ENCODE measurements at places on chromosomes 6 and 20.

DNA sequence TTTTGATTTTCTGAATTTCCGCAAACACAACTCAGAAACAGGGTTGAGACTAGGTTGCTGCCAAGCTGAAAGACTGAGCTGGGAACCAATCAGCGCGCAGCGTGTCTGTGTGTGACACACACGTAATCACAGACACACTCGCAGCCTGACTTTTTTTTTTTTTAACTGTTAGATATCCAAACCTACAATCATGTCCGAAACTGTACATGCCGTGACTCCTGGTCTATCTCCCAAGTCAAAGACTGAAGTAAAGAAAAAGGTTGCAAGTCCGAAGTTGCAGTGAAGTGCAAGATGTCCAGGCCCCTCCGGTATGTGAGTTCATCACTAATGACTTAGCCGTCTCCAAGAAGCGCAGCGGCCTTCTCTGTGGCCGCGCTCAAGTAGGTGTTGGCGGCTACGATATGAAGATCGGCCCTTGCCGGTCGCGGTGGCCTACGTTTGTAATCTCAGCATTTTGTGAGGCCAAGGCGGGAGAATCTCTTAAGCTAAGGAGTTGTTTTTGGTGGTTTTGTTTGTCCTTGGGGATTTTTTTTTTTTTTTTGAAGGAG is 108.2 kb downstream of the HFE start:
- DNase-seq, result peak; percentile 95

- no peak for DNase-seq
These were observed 93.1 kb downstream of the RNF182 start for GRCh38 chr6:14017626-14018475.

DNA sequence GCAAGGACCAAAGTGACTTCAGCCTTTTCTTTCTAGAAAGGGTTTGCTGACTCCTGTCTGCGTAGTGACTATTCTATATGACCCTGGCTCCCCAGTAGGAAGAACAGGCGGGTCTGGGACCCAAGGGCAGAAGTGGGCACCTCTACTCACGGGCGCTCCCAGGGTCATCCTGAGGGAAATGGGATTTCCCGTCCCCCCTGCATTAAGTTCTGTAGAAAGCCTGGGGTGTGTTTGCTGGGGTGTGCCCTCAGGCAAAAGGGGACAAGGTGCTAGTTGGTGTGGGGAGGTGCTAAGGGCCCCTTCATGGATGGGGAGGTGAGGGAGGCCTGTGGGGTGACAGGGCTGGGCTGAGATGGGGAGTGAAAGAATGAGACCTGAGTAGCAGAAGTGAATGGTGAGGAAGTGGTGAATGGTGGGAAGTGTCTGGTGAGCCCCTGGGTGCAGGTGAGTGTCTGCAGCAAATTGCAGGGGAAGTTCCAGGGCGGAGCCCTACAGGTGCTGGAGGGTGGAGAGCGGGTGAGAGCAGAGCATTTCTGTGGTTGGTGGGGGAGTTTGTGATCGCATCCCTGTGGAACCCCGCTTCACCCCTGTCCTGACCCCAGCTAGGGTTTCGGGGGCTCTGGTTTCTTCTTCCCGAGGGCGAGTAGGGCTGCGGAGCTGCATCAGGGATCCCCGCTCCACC is 21.1 kb downstream of the RAET1L start:
- no peak for DNase-seq

GRCh38 chr6:131844243-131844841 is 36.5 kb downstream of the ENPP1 start:
- DNase-seq, result no peak

DNA sequence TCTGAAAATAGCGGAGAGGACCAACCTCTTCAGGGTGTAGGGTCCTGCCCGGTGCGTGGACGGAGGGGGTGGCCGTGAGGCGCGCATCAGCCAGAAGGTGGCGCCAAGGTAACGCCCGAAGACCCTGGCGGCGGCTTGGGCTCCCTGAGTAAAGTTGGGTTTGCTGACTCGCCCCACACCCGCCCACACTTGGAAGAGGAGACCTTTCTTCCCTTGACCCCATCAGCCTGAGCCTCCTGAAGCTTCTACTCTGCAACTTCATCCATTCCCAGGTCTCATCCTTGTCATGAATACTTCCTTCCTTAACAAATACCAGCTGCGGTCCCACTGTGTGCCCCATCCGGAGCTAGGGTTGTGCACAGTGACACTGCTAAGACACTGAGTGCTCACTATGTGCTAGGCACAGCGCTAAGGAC is 14.6 kb downstream of the CD40 start:
- DNase-seq, result peak; percentile 77

- no peak for DNase-seq
These were observed 5.3 kb downstream of the SNAI1 start for GRCh38 chr20:49987868-49988690.

DNA sequence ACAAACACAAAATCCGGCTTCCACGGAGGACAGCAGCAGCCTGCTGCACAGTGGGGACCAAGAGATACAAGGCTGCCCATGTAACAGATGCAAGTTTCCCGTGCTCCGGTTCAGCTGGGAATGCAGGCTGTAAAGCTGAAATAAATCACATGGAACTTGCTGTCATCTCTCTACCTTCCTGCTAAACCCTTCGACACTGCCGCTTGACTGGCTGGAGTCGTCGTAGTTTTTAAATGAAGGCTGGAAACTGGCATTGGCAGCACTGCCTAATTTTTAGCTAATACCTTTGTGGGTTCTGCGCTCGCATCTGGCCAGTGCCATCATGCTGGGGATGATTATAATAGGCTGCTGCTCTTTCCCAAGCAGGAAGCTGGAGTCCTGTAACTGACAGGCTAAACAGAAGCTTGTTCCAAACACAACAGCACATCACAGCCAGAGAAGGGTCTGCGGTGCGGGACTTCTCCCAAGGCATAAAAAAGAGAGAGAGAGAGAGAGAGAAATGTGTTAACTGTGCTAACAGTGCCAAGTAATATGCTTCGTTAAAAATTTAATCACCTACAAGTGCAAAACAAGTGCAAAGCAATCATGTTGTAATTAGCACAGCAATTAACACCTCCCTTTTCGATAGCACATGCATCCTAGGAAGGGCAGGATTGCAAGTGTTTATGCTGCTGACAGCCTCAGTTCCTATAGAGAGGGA is 146.1 kb downstream of the TFAP2A start:
- DNase-seq, result no peak

DNA sequence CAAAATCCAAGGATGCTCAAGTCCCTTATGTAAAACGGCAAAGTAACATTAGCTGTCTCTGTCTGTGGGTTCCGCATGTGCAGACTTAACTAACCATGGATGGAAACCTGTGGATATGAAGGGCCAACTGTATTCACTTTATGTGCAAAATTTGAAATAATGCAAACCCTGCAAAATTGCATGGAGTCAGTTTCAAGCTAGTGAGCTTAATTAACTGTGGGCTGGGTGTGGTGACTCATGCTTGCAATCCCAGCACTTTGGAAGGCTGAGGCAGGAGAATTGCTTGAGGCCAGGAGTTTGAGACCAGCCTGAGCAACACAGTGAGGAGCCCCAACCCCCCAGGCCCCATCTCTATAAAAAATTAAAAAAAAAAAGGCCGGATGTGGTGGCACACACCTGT is 81.4 kb downstream of the ANKS1A start:
- DNase-seq, result no peak

DNA sequence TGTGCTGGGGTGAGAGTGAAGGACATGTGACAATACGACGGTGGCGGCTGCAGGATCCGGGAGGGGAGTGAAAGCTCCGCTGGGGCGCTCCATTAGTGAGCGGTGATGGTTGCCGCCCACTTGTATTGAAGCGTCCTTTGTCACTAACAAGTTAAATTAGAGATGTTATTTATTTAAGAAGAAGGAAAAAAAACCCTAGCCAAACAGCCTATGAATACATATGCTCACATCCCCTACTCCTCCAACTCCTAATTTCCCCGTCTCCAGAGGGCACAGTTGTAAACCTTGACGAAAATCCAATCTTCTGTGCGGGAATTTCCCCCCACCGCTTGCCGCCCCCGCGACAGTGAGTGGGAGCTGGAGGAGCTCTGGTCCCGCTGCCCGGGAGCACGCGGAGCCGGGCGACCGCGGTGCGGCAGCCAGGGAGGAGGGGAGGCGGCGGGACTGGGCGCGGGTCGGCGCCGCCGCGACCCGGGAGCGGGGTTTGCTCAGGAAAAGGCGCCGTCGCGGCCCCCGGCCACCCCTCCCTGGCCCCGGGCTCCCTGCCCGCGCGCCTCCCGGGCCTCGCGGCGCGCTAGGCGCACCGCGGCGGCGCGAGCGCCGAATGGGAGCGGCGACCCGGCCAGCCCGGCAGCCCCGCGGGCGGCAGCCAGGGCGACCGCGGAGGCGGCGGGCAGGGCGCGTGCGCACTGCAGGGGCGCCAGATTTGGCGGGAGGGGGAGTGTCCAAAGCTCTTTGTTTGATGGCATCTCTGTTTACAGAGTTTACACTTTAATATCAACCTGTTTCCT is at the start of gene MYB:
Gene MYB (plus strand): TSS at position 767 of the 791 bp plus-strand sequence. CDS start 206 bp downstream, outside the sequence.
- peak; percentile 89 for DNase-seq

- peak; percentile 93 for DNase-seq
These were observed 3.6 kb downstream of the CCND3 start for GRCh38 chr6:41937861-41938574.

DNA sequence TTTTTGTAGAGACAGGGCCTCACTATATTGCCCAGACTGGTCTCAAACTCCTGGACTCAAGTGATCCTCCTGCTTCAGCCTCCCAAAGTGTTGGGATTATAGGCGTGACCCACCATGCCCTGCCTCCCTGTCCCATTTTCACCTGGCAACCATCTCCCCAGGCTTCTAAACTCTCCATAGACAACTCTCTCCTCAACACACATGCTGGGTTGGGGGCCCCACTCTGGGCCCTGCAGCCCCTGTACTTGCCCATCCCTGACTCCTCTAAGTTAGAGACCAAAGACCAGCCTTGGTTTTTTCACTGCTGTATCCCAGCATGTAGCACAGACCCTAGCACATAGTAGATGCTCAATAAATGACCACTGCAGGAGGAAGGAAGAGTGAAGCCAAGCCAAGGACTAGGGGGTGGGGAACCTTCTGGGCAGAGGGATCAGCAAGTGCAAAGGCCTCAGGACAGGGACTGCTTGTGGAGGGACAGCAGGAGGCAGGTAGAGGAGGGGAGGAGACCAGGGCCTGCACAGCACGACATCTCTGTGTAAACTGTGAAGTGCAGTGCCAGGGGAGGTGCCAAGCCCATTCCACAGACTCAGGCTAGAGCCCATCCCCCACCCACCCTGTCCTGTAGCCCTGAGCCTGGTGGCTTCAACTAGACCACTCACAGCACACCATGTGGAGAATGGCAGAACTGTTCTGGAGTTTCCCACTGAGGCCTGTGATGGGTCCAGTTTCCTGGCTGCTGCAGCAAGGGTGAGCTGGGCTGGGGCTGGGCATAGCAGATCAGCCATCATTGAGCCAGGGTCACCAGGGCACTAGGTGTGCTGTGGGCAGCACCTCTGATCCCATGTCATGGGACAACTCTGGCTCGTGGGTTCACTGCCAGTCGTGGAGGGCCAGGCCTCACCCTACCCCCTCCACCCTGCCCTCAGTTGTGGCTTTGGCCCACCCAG is 3.4 kb upstream of the SRC start:
- DNase-seq, result no peak

DNA sequence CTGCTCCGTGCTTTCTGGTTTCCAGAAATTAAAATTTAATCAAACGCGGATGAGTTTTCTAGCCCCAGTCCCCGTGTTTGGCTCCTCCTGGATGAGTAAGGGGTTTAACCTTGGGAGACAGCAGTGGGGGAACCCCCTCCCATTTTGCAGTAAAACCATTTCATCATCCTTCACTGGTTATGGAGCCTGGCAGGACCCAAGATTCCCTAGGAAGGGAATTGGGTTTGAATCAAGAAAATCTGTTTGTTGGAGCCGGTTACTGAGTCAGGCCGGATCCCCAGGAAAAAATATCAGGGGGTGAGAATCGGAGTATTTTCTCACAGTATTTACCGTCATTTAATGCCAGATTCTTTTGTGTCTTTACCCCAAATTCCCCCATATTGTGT is 754 bp downstream of the YWHAB start:
- peak; percentile 12 for DNase-seq

DNA sequence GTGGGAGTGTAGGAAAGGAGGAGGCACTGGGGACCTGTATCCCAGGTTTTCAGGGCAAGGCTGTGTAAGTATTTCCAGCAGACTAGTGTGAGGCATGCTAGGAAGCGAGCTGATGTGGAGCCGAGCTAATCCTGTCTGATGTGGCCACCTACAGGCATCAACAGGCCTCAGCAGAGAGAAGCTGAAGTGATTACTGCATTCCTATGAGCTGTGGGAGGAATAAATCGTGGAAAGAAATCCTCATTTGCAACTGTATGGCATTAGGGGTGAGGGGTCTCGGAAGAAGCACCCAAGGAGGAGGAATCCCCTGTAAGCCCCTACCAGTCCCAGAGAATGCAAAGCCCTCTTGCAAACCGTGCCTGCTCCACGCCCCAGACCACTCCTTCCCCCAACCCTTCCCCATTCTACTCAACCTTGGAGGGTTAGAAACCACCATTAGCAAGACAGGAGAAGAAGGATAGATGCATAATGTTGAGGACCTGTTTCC is 41.6 kb downstream of the C6orf15 start:
- peak; percentile 31 for DNase-seq

DNA sequence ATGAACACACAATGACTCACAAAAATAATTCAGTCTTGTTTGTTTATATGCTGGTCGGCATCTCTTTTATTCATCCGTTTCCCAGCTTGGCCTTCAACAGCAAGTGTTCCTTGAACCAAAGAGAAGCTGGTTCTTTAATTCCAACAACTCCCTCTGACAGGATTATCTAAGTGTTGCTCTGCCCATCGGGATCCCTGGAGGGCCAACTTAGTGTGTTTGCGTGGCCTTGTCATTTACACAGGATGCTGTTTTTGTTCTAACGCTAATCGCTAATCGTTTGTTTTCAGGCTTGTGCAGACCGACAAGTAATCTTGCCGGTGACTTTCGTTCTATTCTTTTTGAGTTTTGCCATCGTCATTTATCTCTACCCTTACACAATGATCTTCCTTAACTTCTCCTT is 267.4 kb upstream of the EXOC2 start:
- no peak for DNase-seq

- no peak for DNase-seq
These were observed 878.6 kb upstream of the CITED2 start for GRCh38 chr6:140253096-140253495.

GRCh38 chr20:42204109-42204660 is 586.0 kb upstream of the CHD6 start:
- peak; percentile 14 for DNase-seq

GRCh38 chr20:58995461-58996225 is 11.4 kb downstream of the CTSZ start:
- no peak for DNase-seq

DNA sequence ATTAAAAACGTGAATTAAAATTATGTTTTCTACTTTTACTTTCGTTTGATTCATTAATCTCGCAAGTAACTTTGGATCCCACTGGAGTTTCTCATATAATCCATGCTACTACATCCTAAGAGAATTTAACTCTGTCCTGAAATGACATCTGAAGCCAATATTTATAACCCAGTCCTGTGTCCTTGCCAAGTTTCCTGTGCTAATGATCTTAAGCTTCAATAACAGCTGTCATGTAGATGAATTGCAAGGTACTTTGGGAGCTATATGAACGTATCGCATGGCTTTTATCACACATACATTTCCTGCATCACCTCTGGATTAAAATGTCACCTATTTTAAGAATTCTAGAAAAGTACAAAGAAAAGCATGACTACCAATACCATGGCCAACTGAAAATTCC is 833.8 kb upstream of the CITED2 start:
- DNase-seq, result no peak

- no peak for DNase-seq
These were observed 44.2 kb upstream of the RIPPLY2 start for GRCh38 chr6:83808926-83809325.
